RPMI8226 (cell line): ENCODE measurements at places on chromosomes 5 and 9.

- no peak for DNase-seq
Measured at GRCh38 chr9:5389109-5389732, 48.5 kb downstream of the PLGRKT start.

DNA sequence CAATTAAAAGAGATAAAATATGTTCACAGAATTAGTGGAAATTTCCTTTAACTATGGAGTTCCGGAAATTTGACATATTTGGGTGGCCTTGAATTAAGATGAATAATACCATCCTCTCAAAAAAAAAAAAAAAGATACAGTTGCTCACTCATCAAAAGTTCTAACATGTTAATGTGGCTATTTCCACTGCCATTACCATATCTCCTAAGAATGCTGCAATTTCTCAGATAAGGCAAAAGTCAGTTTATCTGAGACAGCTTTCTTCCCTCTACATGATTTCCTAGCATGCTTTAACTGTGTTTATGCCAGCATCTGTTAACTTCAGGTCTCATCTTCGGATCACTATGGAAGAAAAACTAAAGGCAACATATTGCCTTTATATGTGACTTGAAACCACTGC is 2.6 kb downstream of the FASTKD3 start:
- no peak for DNase-seq

- no peak for DNase-seq
Measured at GRCh38 chr5:136033234-136033633, 4.4 kb downstream of the TGFBI start.

- DNase-seq: no peak
Measured at GRCh38 chr5:156042726-156043125, 284.2 kb upstream of the SGCD start.

DNA sequence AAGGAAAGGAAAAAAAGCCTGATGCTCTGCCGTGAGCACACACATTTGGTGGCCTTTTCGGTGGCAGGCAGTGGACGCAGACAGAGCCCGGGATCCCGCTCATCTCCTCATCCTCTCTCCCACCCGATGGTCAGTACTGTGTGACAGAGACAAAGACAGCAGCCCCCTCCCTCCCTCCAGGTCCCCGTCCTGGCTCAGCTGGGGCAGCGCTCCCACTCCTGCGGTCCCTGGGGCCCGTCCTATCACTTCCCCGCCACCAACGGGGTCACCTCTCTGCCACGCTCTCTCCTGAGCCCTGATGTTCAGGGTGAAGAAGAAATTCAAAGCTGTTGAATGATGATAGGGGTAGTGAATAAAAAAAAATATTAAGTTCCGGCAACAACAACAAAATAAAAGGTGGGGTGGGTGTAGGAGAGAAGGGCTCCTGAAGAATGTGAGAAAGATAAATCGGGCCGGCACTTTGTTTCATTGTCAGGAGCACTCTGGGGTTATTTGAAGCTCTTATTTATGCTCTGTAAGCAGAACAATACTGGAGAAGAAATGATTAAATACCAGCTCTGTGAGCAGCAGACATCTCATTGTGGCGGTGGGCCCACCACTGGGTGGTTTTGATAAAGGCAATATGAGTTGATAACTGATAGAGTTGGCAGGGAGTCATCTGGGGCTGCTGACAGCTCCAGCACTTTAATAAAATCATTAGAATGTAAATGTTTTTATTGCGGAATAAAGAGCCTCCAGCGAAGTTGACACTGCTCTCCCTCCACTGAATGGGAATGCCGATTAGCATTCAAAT is 417.7 kb downstream of the IRX1 start:
- no peak for DNase-seq

GRCh38 chr5:60036192-60036938 is 142.8 kb upstream of the PDE4D start:
- no peak for DNase-seq

GRCh38 chr9:128372188-128372641 is 1.0 kb downstream of the URM1 start:
- DNase-seq: no peak

DNA sequence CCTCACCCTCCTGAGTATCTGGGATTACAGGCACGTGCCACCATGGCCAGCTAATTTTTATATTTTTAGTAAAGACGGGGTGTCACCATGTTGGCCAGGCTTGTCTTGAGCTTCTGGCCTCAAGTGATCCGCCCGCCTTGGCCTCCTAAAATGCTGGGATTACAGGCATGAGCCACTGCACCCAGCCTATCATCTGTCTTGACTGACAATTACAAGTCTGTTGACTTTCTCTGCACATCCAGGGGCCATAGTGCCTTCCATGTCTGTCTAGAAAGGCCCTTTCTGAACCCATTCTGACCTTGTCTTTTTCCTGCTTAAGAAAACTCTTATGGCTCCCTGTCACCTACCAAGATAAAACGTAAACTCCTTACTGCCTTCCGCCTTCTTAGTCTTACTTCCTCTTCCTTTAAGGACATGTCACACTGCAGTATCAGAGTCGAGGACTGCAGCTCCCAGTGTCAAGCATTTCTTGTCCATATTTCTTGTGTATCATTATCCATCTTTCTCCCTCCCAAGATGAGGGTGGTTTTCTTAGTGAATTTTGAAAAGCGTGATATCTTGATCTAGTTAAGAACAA is 49.9 kb upstream of the SHB start:
- no peak for DNase-seq

- DNase-seq: peak; percentile 60
Measured at GRCh38 chr9:89603767-89604665, 796 bp upstream of the GADD45G start.

GRCh38 chr5:172172912-172173563 is 15.0 kb downstream of the STK10 start:
- no peak for DNase-seq

GRCh38 chr5:74371621-74372020 is 268.9 kb downstream of the ENC1 start:
- no peak for DNase-seq

GRCh38 chr9:137190315-137190856 is 1.9 kb downstream of the SSNA1 start:
- peak; percentile 70 for DNase-seq

- no peak for DNase-seq
Measured at GRCh38 chr9:5951686-5952211, 61.1 kb downstream of the MLANA start.

DNA sequence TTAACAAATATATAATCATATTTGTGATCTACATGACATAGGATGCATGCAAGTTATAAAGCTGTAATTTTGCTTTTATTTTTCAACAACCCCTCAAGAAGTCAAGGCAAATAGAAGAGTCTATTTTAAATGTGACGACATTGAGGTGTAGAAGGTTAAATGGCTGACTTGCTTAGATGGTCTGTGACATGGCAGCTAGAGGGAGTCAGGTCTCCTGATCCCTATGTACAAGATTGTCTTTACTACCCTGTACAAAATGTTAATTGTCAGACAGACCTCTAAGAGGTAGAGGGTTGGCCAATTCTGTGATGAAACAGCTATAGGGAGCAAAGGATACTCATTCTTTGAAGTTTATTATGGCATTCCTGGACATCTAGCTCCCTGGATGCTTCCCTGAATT is 380.9 kb upstream of the MEF2C start:
- DNase-seq: no peak

DNA sequence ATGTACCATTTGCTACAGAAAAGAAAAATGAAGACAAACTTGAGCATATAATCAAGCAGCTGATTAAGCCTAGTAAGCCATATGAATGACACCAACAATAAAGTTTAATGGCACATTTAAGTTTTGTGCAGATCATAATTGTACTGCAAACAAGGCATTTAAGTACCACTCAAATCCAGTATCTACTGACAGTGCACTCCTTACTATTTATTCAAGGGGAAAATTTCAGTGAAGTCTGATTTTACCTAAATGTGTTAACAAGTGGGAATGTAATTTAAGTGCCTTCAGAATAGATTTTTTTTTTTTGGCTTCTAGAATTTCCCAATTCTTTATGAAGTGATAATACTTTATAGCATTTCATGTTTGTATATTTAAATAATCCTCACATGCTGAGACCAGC is 341.0 kb upstream of the POU5F2 start:
- DNase-seq: no peak

DNA sequence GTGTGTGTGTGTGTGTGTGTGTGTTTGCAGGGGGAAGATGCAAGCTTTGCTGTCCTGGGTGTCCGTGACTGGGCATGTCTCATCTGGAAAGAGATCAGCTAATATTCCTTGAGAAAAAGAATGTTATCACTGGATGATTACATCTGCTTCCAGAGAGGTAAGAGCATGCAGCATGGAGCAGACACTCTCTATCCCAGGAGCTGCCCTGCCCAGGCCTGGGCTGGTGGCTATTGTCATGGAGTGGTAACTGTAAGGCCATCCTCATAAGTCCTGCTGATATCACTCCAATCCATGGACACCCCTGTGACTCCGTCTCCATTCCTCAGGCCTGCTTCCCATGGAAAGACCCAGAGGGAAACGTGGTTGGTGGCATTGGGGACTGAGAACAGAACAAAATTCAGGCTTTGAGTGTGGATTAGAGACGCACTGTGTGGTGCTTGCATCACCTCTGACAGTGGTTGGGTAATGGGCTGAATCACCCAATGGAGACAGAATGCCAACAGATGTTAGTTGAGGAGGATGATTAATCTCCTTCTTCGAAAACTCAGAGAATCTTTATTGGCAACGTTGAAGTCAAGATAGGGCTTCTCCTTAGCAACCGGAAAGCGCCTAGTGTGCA is 52.0 kb upstream of the KCNIP1 start:
- no peak for DNase-seq

DNA sequence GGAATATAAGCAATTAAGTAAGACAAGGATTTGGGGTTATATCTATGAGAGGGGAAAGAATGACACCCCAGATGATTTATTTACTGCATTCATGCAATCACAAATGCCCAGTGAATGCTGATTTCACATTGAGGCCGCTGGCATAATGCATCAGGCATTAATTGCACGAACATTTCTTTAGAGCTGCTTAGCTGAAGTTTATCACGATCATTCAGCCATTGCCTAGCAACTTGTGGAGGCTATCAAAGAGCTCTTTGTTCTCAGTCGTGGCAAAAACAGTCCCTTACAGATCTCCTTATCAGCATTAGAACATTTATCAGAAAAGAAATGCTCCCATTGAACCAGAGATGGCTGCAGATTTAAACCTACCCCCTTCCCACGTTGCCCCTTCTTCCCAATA is 88.7 kb upstream of the PRRC1 start:
- DNase-seq: no peak

GRCh38 chr9:1008216-1008615 is 31.8 kb downstream of the DMRT3 start:
- DNase-seq: no peak
